Fibroblast of pulmonary artery (primary cell): ENCODE measurements at places on chromosomes 6 and 20.

DNA sequence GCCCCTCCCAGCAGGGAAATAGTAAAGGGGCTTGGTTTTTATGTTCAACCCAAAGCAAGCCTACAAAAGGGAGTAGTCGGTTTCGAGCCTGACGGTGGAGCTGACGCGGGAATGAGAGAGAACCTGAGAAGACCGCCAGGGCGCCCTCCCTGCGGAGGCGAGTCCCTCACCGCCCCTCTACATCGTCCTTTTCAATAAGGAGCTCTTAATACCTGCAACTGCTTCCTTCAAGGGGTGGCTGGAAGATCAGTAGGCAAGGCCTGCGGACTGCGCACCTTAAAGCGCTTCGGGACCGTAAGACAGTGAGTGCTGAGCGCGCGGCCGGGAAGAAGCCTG is 709 bp upstream of the ZNF76 start:
- DNase-seq = peak; percentile 58

GRCh38 chr6:68410021-68410420 is 225.1 kb upstream of the ADGRB3 start:
- no peak for DNase-seq

GRCh38 chr6:126341126-126341525 is 1.2 kb downstream of the CENPW start:
- DNase-seq = no peak

DNA sequence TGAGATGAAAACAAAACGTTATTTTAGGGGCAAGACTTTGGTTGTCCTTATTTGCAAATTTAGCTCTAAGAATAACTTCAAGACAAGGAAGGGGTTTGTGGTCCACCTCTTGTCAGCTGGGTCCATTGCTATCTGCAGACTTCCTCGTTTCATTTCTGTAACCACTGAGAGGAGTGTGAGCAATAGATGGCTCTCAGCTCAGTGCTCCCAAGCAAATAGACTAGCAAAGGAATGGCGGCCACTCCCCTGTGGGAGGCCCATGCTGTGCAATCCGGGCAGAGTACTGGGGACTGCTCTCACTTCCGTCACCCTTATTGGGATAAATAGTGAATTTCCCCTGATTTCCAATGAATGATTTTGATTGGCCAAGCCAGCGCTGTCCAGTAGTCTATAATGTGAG is 176.6 kb downstream of the ZDHHC14 start:
- DNase-seq = no peak

DNA sequence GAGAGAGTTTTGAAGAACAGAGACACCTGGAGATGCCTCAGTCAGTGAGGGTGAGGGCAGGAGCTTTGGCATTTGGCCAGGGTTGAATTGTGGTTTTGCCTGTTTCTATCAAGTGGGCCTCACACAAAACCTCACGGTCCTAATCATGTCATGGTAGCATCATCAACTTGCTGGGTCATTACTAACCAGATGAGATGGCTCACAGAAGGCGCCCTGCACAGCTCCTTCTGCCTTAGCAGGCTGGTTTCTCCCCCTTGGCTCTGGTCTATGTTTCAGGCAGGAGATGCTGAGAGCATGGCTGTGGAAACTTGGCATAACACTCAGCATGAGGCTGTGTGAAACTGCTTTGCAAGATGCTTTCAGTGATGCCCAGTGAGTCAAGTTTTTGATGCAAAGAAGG is 99.3 kb downstream of the LRRC1 start:
- peak; percentile 14 for DNase-seq

- DNase-seq = no peak
Observed at GRCh38 chr6:164015088-164015484, 600.6 kb downstream of the QKI start.

GRCh38 chr6:113122060-113122459 is 735.1 kb upstream of the MARCKS start:
- peak; percentile 91 for DNase-seq

GRCh38 chr6:91895599-91896285 is 1308.9 kb upstream of the MAP3K7 start:
- no peak for DNase-seq

DNA sequence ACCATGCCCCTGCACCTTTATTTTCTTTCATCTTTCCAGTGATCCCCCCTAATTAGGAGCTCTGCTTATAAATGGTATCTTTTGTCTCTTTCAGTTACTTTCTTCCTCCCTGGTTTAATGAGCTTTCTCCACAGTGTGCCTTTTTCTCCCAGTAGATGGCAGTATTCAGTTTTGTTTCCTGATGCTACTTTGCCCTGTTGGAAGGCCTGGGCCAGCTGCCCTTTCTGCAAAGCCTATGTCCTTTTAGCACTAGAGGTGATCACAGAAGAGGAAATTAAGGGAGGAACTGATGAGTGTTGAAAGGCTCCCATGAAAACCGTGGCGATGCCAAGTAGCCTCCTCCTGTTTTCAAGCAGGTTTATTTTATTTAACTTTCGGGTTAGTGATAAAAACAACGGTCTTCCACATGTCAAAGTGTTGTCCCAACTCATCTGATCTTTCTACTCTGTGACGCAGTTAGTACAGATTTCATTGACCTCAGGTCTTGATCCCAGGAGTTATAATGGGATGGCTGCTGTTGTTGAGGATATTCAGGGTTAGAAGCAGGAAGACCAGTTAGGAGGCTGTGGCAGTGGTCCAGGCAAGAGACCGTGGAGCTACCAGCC is 184.2 kb upstream of the BMP2 start:
- DNase-seq = peak; percentile 73

DNA sequence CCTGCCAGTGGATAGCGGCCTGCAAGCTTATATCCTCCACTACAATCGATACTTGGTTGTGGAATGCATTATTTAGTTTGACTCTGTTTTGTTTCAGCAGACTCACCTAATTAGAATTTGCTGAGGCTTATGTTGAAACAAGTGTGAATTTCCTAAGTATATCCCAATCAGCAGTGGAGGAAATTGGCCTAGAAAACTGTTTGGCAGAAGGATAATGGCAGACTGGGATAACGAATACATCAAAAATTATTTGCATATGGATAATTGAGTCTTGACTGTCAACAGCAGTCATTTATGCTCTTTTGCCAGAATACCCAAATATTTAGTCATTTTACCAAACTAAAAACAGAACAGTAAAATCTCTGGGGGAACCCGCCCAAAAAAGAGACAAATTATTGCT is 261.0 kb downstream of the DOK5 start:
- no peak for DNase-seq

DNA sequence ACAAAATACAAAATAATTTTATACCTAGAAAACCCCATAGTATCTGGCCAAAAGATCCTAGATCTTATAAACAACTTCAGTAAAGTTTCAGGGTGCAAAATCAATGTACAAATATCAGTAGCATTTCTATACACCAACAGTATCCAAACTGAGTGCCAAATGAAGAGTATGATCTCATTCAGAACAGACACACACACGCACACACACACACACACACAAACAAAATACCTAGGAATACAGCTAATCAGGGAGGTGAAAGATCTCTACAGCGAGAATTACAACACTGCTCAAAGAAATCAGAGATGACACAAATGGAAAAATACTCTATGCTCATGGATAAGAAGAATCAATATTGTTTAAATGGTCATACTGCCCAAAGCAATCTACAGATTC is 49.2 kb downstream of the TOMM6 start:
- DNase-seq = no peak
